ENCODE measurements at places on chromosomes 7 and 10.

DNA sequence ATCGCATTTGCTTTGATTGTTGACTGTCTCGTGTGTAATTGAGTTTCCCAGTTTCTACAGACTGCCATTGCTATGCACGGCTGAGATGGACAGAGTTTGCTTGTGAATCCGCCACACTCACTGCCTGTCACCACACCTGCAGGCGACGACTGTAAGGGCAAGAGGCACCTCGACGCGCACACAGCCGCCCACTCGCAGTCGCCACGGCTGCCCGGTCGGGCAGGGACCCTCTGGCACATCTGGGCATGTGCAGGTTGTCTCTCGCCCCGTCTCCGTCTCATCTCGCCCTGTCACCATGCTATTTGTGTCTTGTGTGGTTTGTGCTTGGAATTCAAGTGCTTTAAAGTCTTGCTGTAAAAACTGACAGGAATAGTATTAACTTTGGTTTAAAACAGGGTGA is 17.5 kb downstream of the SUN1 start:
- no peak for DNase-seq

GRCh38 chr7:124310934-124311390 is 278.1 kb upstream of the TMEM229A start:
- DNase-seq: no peak

DNA sequence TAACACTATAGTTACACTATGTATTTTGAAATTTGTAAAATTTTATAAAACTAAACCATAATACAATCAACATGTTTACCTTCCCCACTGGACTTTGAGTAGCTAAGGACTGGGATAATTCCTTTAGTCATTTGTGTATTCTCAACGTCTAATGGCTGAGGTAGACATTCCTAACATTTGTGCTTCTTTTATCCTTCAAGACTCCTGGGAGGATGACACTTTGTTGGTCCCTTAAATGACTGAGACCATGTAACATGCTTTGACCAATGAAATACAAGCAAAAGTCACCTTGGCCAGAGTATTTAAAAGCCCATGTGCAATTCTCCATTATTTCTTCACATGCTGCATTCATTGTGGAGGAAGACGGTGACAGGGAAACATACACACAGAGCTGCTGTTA is 18.5 kb downstream of the RAPGEF5 start:
- DNase-seq: no peak

GRCh38 chr10:1203704-1204103 is 147.5 kb downstream of the WDR37 start:
- DNase-seq: no peak

DNA sequence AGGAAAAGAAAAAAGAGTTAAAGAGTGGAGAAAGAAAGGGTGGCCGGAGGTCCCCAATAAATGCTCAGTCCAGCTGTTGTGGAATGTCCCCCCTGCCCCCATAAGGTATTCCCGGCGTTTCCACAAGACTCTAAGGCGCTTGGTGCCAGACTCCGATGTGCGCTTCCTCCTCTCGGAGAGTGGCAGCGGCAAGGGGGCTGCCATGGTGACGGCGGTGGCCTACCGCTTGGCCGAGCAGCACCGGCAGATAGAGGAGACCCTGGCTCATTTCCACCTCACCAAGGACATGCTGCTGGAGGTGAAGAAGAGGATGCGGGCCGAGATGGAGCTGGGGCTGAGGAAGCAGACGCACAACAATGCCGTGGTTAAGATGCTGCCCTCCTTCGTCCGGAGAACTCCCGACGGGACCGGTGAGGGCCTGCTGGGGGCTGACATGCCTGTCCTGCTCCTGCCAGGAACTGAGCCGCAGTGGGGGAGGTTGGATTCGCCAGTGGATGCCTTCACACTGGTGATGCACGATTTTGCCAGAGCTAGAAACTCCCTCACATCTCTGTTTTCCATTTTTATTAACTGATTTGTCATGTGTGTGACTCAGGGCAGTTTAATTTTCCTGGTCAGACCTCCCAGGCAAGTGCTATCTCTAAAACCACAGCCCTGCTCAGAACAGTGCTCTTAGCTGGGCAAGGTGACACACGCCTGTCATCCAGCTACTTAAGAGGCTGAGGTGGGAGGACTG is 34.2 kb downstream of the TACR2 start:
- DNase-seq: no peak

DNA sequence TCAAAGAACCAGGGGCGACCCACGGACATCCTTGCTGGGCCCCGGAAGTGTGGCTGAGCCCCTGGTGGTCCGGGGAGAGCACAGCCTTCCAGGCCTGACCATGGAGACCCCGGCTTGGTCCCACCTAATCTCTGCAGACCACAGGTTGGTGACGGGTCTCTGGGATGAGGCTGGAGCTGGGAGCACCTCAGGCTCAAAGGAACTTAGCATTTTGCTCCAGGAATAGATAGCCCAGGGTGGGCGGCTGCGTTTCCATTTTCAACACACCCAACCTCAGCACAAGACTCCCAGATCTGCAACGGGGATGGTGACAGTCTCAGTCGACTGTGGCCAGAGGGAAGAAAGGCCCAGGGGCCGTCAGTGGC is 58.5 kb downstream of the FOXL3 start:
- no peak for DNase-seq

GRCh38 chr10:7856678-7857077 is 38.4 kb downstream of the TAF3 start:
- no peak for DNase-seq

- no peak for DNase-seq
Observed at GRCh38 chr10:17510242-17510908, 56.0 kb upstream of the ST8SIA6 start.

- no peak for DNase-seq
Observed at GRCh38 chr10:100510533-100511308, 8.9 kb downstream of the SEC31B start.

GRCh38 chr7:45574669-45575500 is 717 bp downstream of the ADCY1 start:
- no peak for DNase-seq

DNA sequence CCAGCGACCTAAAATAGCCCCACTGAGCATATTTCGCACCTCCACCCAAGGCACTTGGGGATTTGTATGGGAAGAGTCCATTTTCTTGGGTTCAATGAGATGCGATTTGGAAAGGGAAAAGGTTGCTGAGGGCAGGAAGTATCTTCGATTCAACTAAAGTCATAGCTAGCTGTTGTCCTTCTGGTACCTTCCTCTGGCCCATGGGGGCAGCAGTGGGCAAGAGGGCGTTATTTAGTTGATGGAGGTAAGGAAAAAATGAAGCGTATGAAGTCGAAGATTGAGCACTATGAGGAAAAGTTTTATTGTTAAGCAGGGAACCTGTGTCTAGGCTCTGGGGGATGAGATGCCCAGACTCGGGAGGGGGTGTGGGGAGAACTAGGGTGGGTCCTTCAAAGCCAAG is 135.4 kb downstream of the EVX1 start:
- DNase-seq: no peak

DNA sequence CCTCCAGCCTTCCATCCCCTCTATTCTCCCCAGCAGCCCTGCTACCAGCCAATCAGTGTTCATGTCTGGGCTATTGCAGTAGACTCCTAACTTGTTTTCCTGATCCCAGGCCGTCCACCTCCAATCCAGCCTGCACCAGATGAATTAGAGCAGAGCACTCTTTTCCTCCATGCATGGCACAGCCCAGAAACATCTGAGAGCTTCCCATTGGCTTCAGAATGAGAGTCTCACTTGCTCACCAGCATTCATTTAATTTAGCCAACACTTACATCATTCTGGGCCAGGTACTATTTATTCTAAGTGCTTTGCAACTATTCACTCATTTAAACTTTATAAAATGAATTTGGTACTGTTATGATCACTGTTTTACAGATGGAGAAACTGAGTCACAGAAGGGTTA is 51.4 kb upstream of the DUSP5 start:
- no peak for DNase-seq

DNA sequence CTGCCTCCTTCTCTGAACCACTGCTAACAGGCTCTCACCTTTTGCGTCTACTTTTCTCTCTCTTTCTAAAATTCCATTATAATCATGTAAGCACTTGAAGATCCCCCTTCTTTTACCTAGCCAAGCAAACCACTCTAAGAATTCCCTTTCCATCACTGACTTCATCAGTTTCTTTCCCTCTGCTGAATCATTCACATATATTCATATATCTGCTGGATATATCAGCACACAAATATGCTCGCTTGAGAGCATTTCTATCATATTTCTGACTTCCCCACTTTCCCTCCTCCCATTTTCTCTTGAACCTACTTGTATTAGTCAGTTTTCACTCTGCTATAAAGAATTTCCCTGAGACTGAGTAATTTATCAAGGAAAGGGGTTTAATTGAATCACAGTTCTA is 84.2 kb upstream of the LRRN3 start:
- DNase-seq: no peak

GRCh38 chr10:25102147-25102822 is 72.5 kb upstream of the GPR158 start:
- no peak for DNase-seq

DNA sequence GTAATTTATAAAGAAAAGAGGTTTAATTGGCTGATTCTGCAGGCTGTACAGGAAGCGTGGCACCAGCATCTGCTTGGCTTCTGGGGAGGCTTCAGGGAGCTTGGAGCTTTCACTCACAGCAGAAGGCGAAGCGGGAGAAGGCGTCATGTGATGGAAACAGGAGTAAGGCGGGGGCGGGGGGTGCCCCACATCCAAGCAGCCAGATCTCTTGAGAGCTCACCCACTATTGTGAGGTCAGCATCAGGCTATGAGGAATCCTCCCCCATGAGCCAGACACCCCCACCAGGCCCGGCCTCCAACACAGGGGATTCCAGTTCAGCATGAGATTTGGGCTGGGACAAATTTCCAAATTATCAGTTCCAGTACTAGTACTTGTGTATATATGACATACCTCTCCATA is 46.2 kb downstream of the WDR37 start:
- no peak for DNase-seq

- no peak for DNase-seq
Observed at GRCh38 chr10:117217196-117217761, 20.0 kb downstream of the KCNK18 start.

DNA sequence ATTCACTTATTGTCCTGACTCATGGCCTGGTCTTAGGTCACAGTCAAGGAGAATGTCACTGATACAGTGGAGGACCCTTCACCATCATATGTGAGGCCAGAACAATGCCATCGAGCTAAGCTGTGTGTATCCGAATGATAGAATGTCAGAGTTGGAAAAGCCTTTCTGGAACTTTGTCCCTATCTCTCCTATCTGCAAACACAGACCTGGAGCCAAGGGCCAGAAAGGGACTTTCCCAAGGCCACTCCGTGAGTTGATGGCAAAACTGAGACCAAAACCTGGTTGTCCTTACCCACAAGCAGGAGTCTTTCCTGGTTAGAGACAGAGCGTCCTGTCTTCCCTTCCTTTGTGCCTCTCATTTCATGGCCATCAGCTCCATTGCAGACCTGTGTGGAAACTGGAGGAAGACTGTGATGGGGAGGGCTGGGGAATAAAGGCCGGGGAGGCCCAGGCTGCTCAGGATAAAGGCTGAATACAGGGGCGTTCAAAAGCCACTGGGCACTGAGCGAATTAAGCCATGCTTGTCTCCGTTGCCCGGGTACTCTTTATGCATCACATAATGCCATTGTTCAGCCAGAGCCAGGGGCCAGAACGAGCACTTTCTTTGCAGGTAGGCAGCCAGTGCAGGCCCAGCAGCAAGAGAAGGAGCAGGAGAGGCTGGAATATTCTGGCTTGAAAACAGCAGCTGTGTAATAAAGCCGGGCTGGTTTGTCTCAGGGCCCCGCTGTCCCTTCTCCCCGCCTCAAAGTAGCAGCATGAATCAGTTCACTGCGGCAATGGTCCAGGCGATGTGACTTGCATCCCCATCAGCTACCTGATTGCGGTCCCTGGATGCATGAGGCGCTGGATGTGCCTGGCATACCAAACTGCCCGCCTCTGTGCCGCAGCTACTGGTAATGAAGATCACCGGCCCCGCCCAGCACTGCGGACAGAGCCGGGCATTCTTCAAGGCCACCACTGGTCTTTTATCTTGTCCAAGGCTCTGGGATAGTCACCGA is 143.0 kb downstream of the RPS24 start:
- no peak for DNase-seq

DNA sequence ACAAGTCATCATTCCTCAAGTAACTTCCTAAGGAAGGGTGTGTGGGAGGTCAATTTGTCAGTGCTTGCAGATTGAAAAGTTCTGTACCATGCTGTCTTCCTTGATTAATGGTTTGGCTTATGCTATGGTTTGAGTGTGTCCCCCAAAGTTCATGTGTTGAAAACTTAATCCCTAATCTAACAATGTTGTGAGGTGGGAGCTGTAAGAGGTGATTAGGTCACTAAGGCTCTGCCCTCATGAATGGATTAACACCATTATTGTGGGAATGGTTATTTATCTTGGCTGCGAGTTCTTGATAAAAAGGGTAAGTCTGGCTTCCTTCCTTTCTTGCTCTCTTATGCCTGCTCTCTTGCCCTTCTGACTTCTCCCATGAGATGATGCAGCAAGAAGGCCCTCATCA is 29.3 kb upstream of the TMEM229A start:
- DNase-seq: no peak

- DNase-seq: no peak
Observed at GRCh38 chr7:103524042-103524907, 78.3 kb upstream of the SLC26A5 start.

- DNase-seq: no peak
Observed at GRCh38 chr10:8835453-8836167, 781.1 kb downstream of the GATA3 start.

GRCh38 chr10:99531026-99531695 is 1.6 kb upstream of the NKX2-3 start:
- DNase-seq: no peak

GRCh38 chr7:157418204-157419034 is 81.6 kb downstream of the DNAJB6 start:
- no peak for DNase-seq

DNA sequence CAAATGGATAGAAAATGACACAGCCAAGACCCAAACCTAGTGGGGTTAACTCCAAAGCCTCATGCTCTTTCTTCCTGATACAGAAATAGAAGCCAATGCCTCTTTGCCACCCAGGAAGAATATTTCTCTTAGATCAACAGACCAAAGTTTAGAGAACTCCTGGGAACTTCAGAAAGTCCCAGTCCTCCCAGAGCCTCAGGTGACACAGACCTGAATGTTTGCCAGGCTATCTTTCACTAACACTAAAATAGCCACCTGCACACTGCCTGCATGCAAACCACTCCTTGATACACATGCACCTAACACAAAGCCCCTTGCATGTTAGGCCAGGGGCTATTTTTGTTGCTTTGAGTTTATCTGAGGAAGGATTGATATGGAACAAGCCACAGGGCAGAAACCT is 27.7 kb downstream of the LSM5 start:
- DNase-seq: no peak

GRCh38 chr10:22010973-22011408 is 7.5 kb upstream of the DNAJC1 start:
- DNase-seq: no peak

- DNase-seq: no peak
Observed at GRCh38 chr7:44377681-44378421, 52.5 kb upstream of the CAMK2B start.

- DNase-seq: no peak
Observed at GRCh38 chr7:149764481-149765398, 8.6 kb downstream of the ZNF467 start.
